ENCODE measurements at places on chromosomes 12 and 14.

DNA sequence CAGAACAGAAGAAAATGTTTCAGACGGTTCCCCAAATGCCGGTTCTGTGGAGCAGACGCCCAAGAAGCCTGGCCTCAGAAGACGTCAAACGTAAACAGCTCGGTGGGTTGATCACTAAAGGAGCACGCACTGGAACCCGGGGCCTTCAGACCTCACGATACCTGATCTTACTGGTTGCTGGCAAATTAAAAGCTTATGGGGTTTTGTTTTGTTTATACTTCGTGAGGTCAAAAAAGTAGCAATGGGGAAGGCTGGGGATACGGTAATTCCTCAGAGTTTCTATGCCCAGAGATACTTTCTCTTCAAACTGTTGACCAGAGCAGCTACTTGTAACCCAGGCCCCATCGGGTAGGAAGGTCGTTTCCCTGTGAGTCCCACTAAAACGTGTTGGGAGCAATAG lies 1.7 kb downstream of the CDKN1B start:
- DNase-seq = peak; percentile 68

DNA sequence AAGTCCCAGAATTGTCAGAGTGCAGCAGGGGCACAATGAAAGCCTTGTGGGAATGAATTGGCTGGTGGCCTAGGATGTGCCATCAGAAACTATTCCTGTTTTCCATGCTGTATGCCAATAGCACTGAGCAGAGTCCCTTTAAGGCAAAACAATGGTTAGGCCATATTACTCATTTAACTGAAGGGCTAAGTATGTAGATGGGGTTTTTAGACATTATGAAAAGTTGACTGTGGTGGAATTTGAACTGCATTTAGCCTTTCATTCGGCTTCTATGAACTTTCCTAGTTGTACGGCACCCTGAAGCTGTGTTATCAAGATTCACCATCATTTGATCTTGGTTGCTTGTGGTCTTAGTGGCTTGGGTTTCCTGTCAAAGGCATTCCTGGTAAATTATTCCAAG lies 24.8 kb downstream of the IL26 start:
- DNase-seq = no peak

GRCh38 chr12:117014342-117014887 lies 84.8 kb downstream of the TESC start:
- no peak for DNase-seq

DNA sequence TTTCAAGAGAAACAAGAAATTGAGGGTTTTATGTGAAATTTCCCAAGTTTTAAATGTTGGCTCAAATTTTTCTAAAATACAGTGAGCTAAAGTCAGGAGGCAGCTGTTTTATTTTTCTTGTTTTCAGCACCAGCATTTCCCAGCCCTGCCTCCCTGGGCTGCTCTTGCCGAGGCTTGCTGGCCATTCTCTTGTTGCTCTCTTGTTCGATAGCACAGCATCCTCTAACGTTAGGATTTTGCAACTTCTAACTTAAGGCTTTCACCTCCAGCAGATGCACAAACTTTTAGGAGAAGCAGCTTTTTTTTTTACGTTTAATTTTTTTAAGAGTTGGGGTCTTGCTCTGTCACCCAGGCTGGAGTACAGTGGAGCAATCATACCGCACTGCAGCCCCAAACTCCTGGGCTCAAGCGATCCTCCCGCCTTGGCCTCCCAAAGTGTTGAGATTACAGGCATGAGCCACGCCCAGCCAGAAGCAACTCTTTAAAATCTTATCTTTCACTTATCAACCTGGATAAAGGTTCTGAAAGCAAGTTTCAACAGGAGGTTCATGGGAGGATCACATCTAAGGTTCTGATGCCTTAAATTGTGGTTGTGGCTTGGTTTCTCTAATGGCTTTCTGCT lies 40.2 kb downstream of the B4GALNT3 start:
- no peak for DNase-seq

- no peak for DNase-seq
Measured at GRCh38 chr12:85713373-85713772, 122.8 kb downstream of the RASSF9 start.

DNA sequence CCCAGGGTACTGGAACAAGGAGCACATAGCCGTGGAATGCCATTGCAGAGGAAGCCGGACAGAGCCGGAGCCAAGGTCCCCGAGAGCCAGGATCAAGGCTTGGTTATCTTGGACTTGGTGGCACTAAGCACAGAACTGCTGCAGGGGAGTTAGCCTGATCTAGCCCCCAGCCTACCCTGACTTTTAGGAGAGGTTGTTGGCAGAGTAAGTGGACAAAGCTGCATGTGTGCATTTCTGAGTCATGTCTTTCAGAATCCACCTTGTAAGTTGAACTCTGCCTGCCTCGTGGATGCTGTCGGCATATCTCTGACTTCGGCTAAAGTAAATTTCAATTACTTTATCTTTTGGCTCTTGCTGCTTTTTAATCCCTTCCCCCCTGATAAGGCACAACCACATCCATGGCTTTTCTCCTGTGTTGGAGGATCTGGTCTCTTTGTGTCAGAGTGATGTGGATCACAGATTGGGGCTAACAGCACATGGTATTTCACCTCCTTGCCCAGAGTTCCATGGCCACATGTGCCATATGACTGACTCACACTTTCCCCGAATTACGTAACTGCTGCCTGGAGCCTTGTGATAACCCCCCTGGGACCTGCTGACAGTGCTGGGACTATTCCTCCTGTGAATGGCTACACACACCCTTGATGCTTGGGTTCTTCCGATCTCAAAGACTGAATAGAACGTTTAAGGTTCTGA lies 240.3 kb downstream of the EMP1 start:
- no peak for DNase-seq

DNA sequence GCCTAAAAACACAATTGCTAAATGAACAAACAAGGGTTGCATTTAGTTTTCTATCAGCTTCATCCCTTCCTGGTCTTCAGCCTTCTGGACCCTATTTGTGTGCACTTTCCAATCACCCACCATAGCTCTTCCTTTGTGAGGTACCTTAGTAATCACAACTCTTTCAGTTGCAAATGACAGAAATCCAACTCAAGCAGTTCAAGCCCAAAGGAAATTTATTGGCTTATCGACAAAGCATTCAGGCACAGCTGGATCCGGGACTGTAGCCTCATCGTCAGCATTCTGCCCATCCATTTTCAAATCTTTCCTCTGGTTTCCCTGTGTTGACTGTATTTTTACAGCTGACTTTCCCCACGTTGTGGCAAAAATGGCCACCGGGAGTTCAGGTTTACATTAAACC lies 148.6 kb upstream of the VASH1 start:
- DNase-seq = no peak

DNA sequence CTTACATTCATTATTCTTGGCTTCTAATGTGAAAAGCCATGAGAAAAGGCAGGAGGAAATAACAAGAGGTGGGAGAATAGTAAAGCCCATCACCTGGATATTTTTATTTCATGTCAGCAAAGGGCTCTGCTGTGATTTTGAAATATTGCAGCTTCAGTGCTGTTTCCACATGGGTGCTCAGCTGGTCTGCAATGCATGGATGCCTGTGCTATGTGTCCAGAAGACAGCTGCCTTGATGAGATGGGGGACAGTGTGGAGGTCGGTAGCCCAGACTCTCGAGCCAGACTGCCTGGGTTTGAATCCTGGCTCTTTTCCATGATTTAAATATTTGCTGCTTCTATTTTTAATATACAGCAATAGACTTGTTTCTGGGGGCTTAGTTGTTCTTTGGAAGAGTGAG lies 477.5 kb upstream of the GARIN6 start:
- DNase-seq = no peak

DNA sequence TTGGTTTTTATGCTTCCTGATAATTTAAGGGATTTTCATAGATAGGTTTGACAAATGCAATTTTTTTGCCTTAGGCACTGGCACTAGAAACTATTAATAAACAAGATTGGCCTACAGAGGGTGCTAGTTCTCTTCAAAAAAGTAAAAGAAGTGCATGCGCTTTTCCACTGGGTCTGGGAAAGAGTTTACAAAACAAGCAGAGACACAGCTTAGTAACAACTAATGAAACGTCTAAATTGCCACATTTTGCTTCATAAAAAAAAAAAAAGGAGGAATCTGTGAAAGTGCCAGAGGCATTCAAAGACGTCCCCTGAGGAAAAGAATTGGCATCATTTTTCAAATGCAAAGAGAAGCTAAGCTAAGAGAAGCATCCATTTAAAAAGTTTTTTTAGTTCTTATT lies 58.3 kb upstream of the EEA1 start:
- DNase-seq = peak; percentile 81

- DNase-seq = peak; percentile 68
Measured at GRCh38 chr14:71403656-71404055, 496.4 kb downstream of the PCNX1 start.

DNA sequence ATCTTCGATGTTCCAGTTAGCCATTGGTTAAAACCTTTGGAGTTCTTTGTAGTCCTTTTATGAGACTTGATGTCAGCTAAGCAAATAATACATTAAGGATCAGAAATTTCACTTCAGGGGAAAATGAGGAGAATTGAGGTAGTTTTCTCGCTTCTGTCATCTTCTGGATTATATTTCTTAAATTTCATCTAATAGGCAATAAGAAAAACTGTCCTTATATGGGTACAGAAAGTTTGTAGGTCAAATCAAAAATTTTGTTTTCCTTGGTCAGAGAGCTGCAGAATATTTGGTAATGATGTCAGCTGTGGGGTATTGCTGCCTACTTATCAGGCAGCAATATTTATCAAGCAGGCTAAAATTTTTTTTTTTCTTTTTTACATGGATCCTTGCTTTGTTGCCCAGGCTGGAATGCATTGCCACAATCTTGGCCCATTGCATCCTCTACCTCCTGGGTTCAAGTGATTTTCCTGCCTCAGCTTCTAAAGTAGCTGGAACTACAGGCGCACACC lies 37.1 kb downstream of the RIMKLB start:
- DNase-seq = no peak

GRCh38 chr14:83372271-83372670 lies 1838.6 kb upstream of the SEL1L start:
- peak; percentile 75 for DNase-seq

GRCh38 chr12:91627225-91627624 lies 444.6 kb upstream of the DCN start:
- DNase-seq = no peak

DNA sequence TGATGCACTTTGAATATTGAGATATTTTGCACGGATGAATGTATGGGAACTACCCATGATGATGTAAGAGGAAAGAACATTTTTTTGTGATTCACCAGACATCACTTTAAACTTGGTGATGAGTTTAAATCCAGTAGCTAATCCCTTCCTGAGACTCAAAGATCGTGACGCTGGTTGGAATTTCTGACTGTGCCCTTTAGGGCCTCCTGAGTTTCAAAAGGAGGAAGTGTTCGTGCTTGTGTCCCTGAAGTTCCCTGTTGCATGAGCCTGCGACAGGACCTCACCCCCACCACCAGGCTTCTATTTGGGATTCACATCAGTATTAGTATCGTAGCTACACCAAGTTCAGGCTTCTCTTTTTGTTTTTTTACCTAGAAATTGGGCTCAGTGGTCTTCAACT lies 18.6 kb upstream of the RIN3 start:
- DNase-seq = no peak

DNA sequence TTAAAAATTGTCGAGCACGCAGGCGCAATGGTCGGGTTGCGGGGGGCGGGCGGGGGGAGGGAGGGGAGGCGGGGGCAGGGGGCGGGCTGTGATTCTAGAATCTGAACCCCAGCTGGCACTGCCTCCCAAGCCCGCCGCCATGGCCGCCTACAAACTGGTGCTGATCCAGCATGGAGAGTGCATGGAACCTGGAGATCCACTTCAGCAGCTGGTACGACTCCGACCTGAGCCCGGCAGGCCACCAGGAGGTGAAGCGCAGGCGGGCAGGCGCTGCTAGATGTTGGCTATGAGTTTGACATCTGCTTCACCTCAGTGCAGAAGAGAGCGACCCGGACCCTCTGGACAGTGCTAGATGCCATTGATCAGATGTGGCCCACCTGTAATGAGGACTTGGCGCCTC lies 118.4 kb downstream of the NTN4 start:
- DNase-seq = no peak

DNA sequence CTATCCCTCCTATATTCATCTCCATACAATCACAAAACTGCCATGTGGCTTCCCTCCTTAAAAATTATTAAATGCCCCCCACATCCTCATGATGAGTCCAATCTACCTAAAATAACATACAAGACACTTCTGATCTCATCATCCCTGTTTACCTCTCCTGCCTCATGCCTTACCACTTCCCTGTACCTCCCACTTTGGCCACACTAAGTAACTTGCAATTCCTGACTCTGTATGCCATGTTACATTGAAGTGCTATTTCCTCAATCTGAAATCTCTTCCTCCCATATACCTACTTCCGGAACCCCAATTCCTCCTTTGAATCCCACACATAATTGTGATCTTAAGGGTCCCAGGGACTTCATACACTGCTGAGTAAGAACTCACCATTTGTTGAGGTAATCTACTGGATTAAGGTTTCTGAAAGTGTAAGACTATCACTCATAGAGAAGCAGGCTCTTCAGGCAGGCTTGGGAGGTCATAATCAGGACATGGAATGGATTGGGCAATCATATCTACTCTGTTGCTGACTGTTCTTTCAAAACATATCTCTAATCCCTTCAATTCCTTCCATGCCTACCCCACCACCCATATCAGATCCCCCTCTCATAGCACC lies 117.6 kb upstream of the PLEKHG7 start:
- DNase-seq = no peak

DNA sequence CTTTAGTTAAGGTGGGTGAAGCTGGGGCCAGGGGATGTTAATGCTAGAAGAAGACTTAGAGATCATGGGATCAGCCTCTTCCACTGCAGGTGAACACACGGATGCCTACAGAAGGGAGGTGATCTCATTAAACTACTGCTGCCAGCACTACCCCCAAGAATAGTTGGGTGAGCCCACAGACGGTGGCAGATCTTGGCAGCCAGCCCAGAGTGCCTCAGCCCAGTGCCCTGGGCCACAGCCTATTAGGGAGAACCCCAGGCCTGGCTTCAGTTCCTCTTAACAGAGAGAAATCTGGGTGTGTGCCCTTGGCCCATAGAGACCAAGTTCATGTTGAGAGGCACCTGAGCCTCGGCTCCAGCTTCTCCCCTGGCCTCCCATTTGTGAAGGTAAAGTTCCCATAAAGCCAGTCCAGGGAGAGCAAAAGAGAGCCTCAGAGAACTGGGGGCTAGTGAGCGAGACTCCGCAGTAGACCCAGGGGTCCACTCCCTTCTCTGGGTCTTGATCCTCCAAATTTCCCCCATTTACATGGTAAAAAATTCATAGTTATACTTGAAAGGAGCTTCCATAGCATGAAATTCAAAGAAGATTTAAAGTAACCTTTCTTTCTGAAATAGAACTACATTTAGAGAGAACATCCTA lies 125.0 kb upstream of the CCND2 start:
- peak; percentile 88 for DNase-seq

DNA sequence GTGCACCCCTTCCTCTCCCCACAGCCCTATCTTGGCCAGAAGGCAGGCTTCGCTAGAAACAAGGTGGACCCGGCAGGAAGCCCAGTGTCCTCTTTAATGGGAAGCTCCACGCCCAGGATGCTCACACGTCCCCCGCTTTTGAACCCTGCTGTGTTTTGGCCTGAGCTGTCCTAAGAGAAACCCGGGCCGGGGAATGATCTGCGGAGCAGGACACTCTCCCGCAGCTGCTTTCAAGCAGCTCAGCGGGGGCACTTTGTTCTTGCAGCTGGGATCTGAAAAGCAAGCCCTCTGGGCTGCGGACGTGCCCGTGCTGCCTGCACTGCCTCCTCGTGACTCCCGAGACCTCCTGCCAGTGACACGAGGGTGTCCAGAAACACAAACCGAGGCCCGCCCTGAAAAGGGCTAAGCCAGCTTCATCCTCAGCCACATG lies 30.0 kb downstream of the SCARB1 start:
- no peak for DNase-seq
